ENCODE measurements at places on chromosomes 13 and 19.

GRCh38 chr13:79972066-79972569, 368.8 kb downstream of the SPRY2 start:
- no peak for DNase-seq

- DNase-seq, result no peak
These were observed at the start of gene CHMP2A for GRCh38 chr19:58554494-58555368. Gene CHMP2A, minus strand, starts transcription at chr19:58555105. Its CDS starts 893 bp downstream, at chr19:58554212.

DNA sequence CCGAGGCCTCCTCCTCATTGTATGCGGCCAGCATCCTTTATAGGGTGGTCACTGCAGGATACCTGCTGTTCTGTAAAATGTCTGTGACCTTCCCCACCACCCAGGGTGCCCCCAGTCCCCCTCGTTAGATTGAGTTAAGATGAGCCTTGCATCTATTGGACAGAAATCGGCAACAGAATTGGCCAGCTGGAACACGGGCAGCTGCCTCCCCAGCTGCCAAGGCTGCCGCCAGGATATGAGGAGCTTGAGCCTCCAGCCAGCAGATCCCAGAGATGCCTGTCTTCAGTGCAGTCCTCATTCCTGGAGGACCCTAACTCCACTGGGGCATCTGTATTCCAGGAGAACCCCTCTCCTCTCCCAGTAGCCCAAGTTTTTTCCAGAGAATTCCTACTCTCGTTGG, 463.0 kb downstream of the TSHZ3 start:
- DNase-seq, result no peak

DNA sequence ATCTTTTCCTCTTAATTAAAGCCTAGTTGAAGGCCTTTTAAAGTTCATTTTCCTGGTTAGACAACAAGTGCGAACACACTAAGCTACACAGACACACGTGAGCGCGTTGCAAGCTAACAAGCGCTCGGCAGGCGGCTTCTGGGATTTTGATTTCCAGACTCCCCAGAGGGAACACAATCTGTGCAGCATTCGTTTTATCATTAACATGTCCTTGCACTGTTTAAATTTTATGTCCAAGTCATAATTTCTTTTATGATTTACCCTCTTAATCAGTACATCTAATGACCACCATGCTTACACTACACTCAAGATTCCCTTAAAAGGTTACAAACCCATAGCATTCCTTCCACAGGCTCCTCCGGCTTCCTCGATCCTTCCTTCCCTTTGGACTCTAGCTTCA, 16.8 kb downstream of the COL4A1 start:
- no peak for DNase-seq

- no peak for DNase-seq
These were observed 64.8 kb downstream of the NHLRC3 start for GRCh38 chr13:39102981-39103490.

- DNase-seq, result no peak
These were observed 218.0 kb downstream of the IRS2 start for GRCh38 chr13:109568339-109568818.

- no peak for DNase-seq
These were observed 9.4 kb downstream of the SIRT6 start for GRCh38 chr19:4172861-4173473.

GRCh38 chr13:34030782-34031181, 212.8 kb downstream of the RFC3 start:
- no peak for DNase-seq

- DNase-seq, result no peak
These were observed 2.9 kb upstream of the C13orf42 start for GRCh38 chr13:51113969-51114368.

DNA sequence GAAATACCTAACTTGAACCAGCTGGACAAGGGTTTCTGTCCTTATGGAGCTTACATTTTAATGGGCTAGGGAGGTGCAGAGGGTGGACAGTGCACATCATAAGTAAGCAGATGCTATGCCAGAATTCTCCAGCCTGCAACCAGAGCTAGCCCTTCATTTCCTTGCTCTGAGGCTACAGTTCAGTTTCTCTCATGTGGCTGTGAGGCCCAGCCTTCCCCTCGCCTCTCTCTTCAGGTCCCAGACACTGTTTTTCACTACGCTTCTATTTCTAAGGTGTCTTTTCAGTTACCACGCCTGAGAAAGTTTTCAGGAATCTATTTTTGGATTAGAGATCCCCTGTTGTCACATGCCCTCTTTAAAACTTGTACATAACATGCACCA, 141.9 kb downstream of the PCCA start:
- DNase-seq, result no peak

DNA sequence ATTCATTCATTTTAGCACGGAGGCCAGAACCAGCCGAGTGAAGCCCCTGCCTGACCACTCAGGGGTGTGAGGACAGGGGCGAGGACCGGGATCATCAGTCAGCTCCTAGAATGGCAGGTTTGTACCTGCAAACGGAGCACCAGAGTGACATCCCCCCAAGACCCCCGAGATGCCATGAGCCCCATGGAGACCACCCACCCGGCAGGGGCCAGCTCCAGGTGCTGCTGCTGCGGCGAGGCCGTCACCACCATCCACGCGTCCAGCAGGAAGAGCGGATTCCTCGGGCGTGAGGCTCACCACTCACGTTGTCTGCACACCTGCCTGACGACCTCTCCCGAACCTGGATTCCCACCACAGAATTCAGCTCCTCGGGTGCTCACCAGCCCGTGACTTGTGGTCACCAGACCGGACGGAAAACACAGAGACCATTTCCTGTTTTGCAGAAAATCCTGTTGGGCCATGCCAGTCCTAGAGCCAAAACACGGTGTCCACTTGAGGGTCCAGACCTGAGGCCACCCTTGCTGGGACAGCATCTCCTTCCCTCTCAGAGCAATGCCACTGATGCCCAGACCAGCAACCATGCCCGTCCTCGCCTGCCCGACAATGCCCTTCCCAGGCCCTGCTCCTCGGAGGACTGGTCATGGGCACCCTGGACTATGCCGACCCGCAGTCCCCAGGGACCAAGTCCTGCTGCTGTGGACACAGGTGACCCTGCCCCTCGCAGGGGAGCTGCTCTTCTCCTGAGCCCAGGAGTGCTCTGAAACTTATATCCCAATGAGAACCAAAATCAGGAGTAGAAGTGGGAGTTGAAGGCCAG, 74.2 kb downstream of the RASA3 start:
- DNase-seq, result no peak

DNA sequence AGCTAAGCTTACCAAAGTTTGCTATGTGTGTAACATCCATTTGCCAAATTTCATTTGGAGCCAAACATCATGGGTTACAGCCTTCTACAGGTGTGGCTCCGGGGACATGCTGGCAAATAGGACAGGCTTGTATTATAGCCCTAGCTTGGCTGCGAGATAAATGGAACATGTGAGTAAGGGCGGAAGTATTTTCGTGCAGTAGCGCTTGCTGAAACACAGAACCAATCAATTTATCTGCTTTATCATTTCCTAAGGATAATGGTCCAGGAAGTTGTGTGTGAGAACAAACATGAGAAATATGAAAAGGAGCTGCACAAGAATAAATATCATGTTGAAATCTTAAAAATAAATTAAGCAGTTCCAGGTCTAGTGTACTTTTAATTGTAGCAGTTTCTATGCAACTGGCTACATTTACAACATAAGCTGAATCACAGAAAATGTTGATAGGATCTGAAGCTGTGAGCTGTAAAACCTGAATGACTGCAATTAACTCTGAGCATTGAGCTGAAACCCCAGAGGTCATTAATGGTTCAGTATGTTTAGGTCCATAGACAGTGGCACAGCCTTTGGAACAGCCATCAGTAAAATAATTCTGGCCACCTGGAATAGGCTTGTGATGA, 22.2 kb upstream of the ZNF100 start:
- DNase-seq, result no peak

DNA sequence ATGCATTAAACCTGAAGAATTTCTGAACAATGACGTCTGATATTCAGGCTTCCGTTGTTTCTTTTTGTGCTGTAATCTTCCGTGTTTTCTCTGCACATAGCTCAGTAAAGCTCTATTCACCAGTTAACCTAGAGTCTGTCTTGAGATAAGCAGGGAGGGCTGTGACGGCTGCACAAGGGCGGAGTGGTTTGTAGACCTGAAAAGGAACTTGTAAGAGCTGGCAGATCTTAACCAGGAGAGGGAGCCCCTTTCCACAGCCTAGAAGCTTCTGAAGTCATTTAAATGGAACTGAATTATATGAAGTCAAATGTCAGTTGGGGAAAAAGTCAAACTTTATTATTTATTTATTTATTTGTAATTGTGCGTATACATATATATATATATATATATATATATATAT, 27.5 kb downstream of the DPRX start:
- DNase-seq, result no peak

GRCh38 chr13:23321535-23322241, 111.8 kb downstream of the SACS start:
- no peak for DNase-seq

DNA sequence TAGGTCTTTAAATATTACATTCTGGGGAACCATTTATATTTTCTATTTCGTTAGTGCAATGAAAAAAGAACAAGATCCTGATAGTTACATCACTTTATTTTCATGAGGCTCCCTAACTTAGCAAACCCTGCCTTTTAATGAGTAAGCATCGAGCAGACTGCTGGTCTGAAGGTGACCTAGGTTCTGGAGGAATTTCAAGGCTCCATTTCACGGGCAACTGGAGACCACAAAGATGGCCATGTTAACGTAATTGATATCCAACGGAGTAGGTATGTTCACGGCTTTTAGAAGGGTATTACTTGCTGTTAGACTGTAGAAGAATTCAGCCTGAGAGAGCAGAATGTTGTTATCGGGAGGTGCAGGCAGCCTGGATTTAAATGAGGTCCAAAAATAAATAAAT, 1597.6 kb downstream of the EFNB2 start:
- DNase-seq, result no peak

DNA sequence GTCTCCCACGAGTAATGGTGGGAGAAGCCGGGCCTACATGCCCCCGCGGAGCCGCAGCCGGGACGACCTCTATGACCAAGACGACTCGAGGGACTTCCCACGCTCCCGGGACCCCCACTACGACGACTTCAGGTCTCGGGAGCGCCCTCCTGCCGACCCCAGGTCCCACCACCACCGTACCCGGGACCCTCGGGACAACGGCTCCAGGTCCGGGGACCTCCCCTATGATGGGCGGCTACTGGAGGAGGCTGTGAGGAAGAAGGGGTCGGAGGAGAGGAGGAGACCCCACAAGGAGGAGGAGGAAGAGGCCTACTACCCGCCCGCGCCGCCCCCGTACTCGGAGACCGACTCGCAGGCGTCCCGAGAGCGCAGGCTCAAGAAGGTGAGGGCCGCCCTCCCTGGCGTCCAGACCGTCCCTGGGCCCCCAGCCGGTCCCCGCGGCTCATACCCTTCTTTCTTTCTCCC, 1.4 kb upstream of the USF2 start:
- no peak for DNase-seq

GRCh38 chr13:112442483-112443090, 66.4 kb downstream of the SPACA7 start:
- DNase-seq, result no peak

DNA sequence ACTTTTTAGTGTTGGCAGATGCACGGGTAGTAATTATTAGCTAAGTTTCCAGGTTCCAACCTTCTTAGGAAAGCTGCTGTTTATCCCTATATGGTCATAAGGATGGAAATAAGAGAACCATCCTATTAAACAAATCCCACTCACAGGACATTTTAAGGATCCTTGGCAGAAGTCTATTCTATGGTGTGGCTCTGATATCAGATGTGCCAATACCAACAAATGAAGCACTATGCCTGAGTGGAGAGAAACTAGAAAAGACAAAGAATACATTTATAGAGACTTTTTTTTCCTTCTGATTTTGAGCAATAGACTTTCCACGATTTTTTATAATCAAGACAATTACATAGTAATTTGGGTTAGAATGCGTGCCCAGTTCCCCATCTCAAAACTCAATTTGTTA, 12.6 kb downstream of the PCDH17 start:
- DNase-seq, result no peak

GRCh38 chr13:39765801-39766463, 110.5 kb downstream of the COG6 start:
- DNase-seq, result no peak

DNA sequence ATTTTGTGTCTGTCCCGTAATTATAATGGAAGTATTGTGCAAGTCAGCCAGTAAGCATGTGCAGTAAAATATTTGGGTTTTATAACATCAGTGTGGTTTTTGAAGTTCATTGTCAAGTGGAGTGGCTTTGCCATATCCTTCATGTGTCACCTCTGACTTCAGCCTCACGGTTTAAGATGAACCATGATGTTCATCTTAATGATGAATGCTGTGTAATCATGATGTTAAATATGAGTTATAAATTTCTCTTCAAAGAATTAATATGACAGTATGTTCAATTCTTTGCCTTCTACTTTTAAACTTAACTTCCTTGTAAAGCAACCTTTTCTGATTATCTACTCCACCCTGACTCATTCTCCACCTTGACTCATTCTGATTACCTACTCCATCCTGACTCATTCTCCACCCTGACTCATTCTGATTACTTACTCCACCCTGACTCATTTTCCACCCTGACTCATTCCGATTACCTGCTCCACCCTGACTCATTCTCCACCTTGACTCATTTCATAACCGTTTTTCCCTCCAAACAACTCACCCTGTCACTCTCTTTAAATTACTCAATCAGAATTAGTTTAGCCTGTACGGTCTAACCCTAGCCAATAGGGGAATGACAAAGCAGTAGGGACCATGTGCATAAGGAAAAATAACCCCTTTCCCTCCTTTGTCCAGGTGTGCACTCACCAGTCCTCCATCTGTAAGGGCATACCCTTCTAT, 50.3 kb upstream of the ANKRD10 start:
- no peak for DNase-seq

GRCh38 chr13:28401303-28402056, 93.4 kb downstream of the FLT1 start:
- no peak for DNase-seq

GRCh38 chr19:38539751-38540150, 78.0 kb downstream of the MAP4K1 start:
- DNase-seq, result no peak

DNA sequence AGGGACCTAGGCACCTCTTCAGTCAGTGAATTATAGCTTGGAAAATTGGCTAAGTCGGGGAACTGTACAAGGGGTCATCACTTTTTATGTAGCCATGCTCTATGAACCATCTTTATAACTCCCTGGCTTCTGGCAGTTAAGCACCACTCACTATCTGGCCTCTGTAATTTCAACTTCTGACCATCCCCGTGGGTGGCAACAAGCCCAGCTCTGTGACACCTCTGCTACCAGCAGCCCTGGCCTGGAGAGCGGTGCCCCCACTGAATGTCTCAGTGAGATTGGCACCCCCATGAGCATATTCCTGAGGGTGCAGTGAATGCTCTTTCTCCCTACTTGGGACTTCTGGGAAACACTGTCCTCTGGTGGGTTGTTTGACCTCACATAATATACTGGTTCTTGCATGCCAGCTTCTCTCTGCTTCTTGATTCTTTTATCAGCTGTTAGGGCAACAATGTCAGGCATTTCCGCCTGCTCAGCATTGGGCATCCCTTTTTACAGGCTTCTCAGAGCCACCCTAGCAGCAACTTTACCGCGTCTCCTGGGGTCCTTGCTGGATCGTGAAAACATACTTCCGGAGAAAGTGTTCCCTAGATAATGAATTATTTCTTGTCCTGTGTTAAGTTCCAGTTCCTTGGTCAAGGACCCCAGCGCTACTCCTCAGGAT, 10.4 kb downstream of the KL start:
- no peak for DNase-seq

- no peak for DNase-seq
These were observed 767.9 kb upstream of the SLITRK6 start for GRCh38 chr13:86567119-86567518.

GRCh38 chr13:85283408-85283807, 515.8 kb downstream of the SLITRK6 start:
- DNase-seq, result no peak

GRCh38 chr19:19354932-19355331, 34.3 kb downstream of the MAU2 start:
- DNase-seq, result no peak
